ENCODE measurements at places on chromosomes 1 and 21.

DNA sequence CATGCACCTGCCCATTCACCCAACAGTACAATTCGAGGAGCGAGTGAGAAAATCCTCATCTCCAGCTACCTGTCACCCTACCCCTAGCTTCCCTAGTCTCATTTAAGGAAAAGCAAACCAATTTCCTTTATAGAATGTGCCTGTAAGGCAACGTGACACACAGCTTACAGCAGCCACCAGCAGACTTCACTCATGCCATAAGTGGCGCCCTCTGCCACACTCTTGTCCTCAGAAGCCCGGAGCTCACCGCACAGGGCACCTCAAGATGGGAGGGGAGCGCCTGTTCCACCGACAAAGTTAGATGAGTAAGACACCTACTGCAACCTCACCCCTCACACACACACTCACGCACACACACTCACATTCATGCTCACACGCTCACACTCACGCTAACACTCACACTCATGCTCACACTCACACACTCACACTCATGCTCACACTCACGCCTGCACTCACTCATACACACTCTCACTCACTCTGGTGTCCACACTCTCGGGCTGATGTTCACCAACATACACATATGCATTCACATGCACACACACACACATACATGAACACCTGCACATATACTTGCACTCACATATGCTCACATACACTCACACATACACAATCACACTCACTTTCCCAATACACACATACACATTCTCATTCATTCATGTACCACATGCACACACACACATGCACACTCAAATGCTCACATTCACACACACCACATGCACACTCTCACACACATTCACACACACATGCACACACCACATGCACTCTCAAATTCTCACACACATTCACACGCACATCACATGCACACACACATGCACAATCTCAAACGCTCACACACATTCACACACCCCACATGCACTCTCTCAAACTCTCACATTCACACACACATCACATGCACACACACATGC, 170.7 kb downstream of the PSMG1 start:
- no peak for DNase-seq

DNA sequence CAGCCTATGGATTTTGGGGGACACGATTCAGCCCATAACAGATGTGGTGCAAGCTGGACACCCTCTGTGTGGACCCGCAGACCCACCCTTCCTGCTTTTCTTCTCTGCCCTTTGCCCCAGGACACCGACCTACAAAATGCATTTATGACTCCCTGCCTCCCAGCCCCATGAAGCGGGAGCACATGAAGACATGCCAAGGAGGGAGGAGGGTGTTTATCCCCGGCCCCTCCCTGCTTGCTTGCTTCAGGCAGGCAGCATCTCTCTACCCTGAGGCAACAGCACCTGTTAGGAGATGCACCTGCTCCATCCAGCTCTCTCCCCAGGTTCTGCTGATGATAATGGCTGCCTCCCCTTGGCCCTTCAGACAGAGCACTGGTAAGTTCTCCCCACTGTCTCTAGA, 187.5 kb downstream of the PSMG1 start:
- no peak for DNase-seq

DNA sequence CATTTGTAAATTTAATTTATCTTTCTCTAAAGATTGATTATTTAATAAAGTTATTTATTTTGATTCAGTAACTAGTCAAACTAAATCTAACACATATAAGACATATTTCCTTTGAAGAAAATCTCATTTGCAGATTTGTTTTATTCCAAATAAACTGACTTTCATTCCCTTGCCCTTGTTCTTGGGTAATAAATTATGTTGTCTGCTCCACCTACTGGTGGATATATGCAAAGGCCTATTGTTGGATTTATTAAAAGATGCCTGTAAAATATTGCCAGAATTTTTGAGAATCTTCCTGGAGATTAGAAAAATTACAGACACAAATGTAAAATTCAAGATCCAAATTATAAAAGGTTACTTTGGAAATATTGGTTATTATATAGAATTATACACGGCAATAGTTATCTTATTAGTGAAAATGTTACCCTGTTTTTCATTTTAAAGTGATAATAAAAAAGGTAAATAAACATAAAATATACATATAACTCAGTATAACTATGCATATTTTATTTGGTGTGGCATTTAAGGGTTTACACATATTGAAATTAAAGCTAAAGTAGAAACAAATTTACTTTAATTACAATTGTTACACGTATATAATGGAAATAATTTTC, 116.1 kb downstream of the SPATA17 start:
- no peak for DNase-seq

DNA sequence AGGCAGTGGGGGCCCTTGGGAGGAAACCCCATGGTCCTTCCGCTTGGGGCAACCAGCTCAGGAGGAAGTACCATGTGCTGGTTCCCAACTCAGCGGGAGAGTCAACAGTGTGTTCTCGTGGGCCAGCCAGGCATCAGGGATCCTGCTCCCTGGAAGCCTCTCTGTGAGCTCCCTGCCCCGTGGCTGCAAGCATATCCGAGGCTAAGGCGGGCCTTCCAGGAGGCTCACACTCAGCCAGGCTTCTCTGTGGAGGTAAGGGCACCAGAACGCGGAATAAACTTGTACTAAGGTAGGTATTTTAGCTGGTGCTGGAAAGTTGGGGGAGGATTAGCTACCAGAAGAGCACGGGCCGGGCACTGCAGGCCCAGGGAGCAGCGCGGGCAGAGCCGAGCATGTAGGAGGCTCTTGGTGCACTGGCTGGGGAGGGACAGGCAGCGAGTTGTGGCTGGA, 74.7 kb upstream of the POU3F1 start:
- no peak for DNase-seq

- no peak for DNase-seq
Measured at GRCh38 chr1:10685196-10685807, 111.1 kb downstream of the CASZ1 start.

- DNase-seq: no peak
Measured at GRCh38 chr1:248851390-248851789, 7.5 kb downstream of the ZNF692 start.

DNA sequence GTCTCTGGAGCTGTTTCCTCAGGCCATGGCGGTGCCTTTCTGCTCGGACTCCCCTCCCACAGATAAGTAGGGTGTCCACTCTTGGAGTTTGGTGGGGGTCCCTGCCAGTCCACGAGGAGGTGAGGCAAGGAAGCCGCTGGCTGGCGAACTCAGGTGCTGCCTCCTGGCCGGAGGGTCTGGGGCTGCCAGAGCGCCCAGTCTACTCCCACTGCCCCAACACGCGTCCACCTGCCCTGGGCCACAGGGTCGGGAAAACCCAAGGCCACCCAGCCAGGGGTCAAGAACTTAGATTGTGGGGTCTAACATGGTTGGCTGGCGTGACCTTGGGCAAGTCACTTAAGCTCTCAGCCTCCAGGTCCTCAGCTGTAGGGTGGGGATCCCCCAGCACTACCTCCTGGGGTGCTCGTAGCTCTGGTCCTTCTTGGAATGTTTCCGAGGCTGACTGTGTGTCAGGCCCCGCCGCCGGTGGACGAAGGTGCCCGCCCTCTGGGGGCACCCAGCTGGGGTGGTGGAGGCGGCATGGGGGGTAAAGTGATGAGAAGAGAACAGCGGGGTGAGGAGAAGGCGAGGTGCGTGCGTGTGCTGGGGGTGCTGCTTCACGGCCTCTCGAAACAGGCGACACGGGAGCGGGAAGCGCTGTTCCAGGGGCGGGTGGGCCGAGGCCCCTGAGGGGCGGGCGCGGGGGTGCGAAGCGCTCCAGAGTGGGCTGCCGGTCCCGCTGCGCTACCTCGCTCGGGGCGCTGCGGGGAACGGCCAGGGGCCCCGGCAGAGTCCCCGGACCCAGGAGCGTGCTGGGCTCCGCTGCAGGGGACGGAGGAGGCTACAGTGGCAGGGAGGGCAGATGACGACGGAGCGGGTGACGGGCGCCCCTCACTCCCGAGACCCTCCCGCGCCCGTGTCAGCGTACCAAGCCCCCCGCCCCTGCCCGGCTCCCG, 1.2 kb downstream of the SH2D5 start:
- no peak for DNase-seq

DNA sequence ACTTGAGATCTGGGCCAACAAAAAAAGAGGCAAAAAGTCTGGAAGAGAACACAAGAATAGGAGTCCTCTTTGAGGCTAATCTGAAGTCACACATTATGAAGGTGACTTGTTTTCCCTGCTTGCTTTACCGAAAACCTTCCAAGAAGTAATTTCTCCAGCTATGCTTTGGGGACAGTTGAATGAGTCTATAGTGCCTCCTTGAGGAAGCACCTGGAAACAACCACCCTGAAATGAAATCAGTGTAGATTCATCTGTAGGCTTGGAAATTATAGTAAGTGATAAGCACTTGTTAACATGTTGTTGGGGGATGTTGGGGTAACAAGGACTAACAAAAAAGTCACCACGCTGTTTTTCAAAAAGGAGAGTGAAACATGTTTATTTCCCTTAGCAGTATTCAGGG, 23.4 kb upstream of the RPTN start:
- no peak for DNase-seq

Measured in left forelimb (tissue), 1 donor.